ENCODE measurements at places on chromosomes 1 and 21.
A peak's percentile ranks its signal among the peaks of the same experiment; 100 is the strongest.

- DNase-seq, result no peak
These were observed 60.8 kb downstream of the BCAR3 start for GRCh38 chr1:93620841-93621210.

DNA sequence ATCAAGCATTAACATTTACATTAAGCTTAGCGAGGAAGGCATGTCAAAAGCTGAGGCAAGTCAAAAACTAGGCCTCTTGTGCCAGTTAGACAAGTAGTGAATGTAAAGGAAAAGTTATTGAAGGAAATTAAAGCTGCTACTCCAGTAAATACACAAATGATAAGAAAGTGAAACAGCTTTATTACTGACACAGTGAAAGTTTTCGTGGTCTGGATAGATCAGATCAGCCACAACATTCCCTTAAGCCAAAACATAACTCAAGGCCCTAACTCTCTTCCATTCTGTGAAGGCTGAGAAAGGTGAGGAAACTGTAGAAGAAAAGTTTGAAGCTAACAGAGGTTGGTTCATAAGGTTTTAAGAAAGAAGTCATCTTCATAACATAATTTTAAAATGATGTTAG is 131.9 kb downstream of the VAV3 start:
- DNase-seq, result no peak

DNA sequence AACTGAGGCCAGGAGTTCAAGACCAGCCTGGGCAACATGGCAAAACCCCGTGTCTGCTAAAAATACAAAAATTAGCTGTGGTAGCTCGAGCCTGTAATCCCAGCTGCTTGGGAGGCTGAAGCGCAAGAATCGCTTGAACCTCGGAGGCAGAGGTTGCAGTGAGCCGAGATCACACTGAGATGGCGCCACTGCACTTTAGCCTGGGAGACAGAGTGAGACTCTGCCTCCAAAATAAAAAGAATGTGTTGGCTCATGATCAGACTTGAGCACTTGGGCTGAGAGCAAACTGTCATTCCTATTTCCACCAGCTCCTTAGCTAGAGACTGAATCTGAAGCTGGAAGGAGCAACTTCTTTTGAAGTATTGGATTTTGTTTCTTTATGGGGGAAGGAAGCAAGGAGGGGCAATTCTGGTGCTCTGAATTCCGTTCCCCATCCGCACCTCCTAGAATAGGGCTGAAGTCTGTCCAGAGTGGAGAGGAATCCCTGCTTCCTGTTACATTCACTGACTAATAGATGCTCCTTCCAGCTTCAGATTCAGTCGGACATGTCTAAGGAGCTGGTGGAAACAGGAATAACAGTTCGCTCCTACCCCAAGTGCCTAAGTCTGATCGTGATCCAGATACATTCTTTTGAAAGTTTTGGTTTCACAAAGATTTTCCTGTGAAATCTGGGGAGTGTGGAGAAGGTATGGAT is 3.8 kb downstream of the ZNF672 start:
- peak; percentile 48 for DNase-seq

GRCh38 chr1:115642168-115643072 is 650 bp downstream of the VANGL1 start:
- no peak for DNase-seq

DNA sequence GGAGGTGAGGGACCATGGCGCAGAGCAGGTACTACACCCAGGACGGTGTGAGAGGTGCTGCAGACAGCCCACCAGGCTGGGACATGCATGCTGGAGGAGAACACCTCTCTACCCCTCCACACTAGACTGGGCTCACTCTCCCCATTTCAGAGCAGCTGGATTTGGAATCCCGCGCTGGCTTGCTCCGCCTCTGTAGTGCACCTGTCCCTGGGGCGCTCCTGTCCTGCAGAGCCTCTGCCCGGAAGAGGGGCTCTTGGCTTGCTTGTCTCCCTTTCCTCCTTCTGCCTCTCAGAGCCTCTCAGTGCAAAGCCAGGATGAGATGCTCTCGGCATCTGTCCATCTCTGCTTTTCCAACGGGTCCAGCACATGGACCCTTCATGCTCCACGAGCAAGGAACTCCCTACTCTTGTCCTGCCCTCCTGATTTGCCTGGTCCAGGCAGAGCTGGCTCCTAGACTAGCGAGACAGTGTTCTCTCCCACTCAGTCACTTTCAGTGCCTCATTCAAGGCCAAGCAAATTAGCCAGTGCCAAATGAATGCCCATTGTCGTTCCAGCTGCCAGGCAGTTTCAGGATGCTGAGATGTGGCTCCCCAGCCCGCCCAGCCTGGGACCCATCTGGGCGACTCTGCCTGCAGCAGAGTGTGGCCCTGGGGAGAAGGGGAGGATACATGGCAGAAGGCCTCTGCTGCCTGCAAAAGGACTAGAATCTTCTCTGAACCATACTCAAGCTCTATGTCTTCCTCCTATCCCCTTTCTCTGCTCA is 33.7 kb downstream of the CDCA8 start:
- DNase-seq, result no peak

DNA sequence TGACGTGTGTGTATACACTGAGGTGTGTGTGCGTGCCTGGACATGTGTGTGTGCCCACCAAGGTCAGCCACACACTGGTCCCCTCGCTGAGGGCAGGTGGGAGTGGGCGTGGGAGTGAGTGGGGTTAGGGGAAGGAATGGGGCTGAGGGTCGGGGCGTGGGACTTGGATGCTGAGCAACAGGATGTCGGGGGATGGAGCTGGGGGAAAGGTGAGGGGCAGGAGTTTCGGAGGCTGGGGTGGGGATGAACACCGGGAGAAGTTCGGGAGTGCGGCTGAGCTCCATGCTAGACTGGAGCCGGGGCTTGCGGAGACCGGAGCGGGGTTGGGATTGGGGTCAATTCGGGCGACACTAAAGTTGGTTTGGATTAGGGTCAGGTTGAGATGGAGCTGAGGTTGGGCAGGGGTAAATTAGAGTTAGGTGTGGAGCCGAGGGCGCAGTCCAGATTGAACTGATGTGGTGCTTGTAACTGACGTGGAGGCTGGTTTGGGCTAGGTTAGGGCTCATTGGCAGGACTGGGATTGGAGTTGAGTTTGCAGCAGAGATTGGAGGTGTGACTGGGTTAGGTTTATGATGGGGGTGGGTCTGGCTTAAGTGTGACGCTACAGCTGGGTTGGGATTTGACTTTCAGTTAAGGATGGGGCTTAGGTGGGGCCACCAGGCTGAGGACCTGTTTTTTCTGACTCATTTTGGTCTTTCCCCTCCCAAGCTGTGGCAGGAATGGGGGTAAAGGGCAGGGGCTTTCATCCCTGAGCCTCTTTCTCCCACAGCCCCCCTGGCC is 3.3 kb upstream of the GUCA2A start:
- no peak for DNase-seq

DNA sequence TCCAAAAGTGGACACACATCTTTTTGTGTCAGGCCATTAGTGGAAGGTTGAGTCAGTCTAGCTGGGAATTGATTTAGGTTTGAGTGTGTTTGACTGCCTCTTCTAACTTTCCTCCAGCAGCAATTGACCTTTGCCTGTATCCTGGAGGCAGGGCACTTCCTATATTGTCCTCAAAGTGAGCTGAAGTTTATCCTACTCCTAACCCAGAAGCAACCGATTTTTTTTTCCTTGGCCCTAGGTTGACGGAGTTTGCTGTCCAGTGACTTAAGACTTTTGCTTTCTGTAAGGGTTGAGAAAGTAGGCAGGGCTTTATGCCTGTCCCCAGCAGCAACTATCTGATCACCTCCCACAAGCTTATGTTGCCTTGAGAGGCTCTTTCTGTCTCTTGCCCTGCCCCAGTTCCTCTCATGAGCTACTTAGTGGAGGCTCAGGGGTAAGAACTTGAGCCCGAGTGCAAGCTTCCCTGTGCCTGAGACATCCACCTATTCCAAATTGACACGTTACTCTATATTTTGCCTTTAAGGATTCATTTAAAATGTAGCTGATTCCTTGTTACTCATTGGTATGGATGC is 30.9 kb downstream of the SLC35F3 start:
- no peak for DNase-seq

DNA sequence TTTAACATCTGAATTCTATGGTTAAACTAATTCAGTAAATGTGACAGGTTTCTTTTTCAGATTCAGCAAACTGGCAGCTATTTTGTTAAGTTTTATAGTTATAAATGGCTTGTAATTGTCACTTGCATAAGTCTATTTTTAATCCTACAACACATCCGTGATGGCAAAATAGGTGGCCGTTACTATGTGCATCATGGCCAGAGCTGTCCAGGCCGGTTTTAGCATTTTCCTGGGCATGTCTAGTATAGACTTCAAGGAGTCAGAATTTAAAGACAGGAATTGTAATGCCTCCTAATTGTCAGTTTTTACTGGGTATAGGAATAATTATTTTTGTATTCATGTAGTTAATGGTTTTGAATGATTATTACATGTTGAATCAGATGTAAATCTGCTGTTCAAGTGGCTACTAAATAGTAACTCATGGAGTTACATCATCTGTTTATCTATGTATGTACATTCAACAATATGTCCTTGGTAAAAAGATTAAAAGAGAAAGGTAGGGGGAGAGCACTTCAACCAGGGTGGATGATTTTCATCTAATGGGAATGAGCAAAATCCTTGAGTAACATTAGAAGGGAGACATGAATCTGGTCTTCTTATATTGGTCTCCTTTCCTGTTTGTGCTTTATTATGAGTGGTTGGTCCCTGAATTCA is 3.2 kb upstream of the B3GALT2 start:
- DNase-seq, result no peak

GRCh38 chr1:196538473-196538872 is 69.8 kb downstream of the KCNT2 start:
- no peak for DNase-seq

GRCh38 chr1:25001125-25001915 is 71.2 kb upstream of the RUNX3 start:
- DNase-seq, result no peak

DNA sequence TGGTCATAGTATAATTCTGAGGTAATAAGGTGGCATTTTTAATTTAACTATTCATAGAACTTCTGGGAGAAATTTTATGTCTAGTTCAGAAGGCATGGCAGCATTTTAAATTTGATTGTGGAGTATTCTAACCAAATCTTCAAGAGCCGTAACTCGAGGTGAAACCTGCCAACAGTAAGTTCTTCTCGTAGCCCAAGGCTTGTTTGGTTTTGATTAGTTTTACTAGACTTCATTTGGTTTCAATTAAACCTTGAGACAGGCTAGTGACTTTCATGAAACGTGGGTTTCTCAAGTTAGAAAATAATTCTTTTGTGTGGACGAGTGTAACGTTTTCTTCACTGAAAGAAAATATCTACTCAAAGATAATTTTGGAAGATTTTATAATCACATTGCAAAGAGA is 395.5 kb downstream of the USP25 start:
- no peak for DNase-seq

- DNase-seq, result no peak
These were observed 41.2 kb downstream of the BACE2 start for GRCh38 chr21:41209016-41209619.

DNA sequence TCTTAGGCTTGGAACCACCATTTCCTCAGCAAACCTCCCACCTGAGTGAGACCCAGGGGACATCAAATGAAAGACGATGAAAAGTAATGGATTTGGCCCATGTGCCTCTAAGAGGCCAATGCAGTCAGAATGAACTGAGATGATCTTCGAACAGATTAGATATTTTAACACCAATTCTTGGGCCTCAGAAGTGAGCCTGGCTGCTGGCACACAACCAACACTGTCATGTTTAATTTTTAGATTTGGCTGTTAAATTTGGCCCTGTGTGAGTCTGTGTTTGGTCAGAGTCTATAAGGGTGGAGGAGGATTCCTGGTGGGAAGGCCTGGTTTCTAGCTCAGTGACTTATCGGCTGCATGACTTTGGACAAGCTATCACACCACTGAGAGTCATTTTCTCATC is 45.4 kb downstream of the ELAPOR1 start:
- no peak for DNase-seq

DNA sequence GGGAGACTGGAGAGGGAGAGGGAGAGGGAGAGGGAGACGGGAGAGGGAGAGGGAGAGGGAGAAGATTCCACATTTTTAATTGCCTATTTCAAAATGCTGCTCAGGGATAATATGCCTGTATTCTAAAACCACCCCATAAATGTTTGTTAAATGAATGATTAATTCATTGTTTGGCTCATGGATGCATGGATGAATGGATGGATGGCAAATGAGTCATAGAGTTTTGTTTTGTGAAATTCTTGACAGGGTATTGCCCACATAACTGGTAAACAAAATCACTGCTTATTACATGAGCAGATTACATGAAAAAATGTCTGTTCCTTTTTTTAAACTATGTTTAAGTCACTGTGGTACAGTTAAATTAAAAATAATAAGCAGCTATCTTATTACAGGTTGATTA is 220.4 kb downstream of the ZP4 start:
- no peak for DNase-seq

GRCh38 chr1:119948342-119949214 is 52.3 kb upstream of the ADAM30 start:
- peak; percentile 75 for DNase-seq

- DNase-seq, result no peak
These were observed 114.6 kb downstream of the NTNG1 start for GRCh38 chr1:107255469-107255868.

DNA sequence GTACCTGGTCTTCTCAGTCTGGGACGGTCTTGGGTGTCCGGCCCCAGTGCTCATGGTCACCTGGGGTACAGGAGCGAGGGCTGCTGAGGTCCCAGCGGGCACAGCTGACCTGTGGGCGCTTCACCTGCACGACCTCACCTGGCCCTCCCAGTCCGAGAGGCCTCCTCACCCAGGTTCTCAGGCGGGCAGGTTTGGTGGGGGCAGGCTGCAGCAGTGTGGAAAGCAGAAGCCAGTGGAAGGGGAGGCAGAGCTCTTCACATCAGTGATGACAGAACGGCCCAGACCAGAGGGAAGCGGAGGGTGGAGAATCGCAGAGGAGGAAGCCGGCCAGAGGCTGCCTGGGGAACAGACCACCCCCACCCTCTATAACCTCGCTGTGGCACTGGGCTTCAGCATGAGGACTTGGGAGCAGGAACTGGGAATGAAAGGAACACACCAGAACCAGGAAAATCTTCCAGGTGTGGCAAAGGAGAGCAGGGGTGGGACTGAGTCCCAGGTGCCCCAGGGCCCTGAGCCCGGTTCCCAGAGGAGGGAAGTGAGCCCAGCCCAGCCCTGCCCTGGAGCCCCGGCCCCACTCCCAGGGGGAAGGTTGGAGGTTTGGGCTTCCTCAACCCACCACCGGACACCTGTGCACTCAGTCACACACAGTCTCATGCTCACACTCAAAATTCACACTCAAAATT is 265.2 kb upstream of the VAMP3 start:
- DNase-seq, result no peak

DNA sequence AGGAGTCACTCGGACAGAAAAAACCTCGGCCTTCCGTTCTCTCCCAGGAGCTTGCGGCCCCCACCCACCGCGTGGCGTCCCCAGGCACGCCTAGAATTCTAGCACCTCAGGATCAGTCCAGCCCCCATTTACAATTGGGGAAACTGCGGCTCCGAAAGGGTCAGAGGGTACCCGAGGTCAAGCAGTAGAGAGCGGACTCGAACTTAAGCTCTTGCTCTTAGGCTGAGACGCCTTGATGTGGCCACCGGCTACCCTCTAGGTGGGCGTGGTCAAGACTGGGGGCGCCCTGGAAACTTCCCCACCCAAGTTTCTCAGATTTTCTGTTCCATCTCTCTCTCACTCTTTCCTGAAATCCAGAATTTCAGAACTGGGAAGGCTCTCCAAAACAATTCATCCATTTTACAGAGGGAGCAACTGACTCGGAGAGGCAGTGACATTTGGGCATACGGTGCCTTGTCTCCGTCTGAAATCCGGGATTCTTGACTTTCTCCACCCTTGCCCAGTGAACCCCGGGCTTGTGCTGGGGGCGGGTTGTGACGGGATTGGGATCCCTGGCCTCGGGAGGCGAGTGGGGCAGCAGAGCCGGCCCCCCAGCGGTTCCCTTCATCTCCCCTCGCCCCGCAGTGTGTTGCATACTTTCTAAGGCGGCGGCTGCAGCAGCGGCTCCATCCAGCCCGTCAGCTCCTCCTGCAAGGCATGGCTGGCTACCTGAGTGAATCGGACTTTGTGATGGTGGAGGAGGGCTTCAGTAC is 777 bp downstream of the AZIN2 start:
- no peak for DNase-seq

Measured in inflammatory macrophage (primary cell).